ENCODE measurements at places on chromosomes 1 and 21.

GRCh38 chr1:230794431-230794830, 47.2 kb downstream of the CAPN9 start:
- H3K36me3 ChIP-seq, result no peaks in the 10 kb centered on the region
- H3K27ac ChIP-seq, result no peak overlapping the region
- H3K27me3 ChIP-seq, result no peaks in the 10 kb centered on the region
- no peak overlapping the region for H3K4me3 ChIP-seq
- no peak for DNase-seq

DNA sequence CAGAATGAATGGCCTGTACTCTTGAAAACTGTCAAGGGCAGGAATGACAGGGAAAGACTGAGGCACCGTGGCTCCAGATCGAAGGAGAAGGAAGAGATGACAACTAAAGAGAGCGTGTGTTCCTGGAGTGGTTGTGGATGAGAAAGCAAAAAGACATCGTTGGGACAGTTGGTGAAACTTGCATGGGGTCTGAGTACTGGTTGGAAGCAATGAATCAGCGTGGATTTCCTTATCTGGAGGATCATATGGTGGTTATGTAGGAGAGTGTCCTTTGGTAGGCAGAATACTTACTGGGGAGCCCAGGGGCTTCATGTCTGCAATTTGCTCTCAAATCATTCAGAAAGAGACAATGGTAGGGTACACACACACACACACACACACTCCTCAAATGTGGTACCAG, 13.9 kb downstream of the LEMD1 start:
- H3K27me3 ChIP-seq, result no peaks in the 10 kb centered on the region
- DNase-seq, result no peak
- H3K27ac ChIP-seq, result no peak overlapping the region
- no peaks in the 10 kb centered on the region for H3K4me1 ChIP-seq
- no peaks in the 10 kb centered on the region for H3K36me3 ChIP-seq

- H3K36me3 ChIP-seq, result no peaks in the 10 kb centered on the region
- no peak overlapping the region for H3K27ac ChIP-seq
- H3K27me3 ChIP-seq, result peaks cover 3% of the 10 kb centered on the region
- H3K4me1 ChIP-seq, result no peaks in the 10 kb centered on the region
Measured at GRCh38 chr1:240797050-240797449, 185.1 kb upstream of the GREM2 start.

DNA sequence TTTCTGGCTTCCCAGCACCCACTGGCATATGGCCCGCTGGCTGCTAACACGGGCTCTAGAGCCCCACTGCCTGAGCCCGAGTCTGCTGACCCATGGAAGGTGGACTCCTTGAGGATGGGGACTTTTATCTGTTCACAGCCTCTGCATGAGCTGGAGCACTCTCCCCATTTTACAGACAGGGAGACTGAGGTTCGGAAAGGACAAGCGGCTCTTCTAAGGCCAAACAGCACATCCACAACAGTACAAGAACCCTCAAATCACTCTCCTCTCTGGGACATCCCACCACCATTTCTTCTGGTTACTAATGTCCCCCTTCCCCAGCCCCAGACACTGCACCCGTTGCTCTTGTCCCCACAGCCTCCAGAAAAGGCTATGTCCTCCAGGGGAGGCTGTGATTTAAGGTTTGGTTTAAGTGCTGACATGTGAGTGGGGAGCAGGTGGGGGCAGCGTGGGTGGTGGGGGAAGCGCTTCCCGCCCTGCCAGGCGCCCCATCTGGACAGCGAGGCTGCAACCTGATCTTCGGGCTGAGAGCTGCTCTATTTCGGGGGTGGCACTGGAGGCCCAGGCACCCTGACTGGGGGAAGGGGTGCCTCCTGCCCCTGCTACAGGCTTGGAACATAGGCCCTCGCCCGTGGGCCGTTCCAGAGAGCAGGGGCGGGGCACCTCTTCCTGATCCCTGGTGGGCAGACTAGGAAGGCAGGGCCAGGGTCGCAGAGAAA, 104.8 kb upstream of the WNT4 start:
- no peaks in the 10 kb centered on the region for H3K36me3 ChIP-seq
- no peak overlapping the region for H3K4me3 ChIP-seq
- no peak for DNase-seq

DNA sequence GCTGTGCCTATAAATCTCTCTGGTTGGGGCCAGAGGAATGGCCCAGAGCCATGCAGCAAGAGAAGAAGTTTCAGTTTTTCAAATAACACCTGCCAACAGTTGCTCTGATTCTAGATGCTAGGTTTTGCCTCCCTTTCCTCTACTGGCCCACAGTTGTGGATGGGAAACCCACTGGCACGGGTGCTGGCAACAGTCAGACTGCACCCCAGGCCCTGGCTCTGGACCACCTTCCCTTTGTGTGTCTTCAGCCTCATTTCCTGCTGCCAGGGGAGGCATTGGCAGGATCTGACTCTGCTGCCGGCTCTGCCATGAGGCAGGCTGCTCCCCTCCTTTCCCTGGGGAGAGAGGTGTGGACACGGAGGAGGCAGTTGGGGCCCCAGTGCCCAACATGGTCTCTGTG, 142.0 kb downstream of the IGSF21 start:
- no peak overlapping the region for H3K4me3 ChIP-seq
- no peak overlapping the region for H3K27ac ChIP-seq
- H3K36me3 ChIP-seq, result no peaks in the 10 kb centered on the region
- H3K4me1 ChIP-seq, result no peaks in the 10 kb centered on the region

DNA sequence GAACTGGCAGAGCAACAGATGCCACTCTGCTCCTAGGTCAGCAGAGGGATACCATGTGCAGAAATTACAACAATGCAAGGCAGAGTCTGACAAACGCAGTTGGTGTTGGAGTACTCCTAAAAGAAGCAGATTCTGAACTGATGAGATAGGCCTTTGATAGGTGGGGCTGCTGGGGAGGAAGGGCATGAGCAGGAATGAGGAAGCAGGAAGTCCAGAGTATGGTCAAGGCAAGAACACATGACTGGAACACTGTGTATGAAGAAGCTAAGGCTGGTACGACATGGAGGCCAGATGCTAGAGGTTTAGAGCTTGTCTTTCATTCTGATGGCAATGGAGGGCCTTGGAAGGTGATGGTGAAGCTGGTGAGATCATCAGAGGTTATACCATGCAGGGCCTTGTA, 11.5 kb upstream of the THRAP3 start:
- H3K36me3 ChIP-seq, result no peaks in the 10 kb centered on the region
- H3K27me3 ChIP-seq, result no peaks in the 10 kb centered on the region
- DNase-seq, result no peak
- H3K4me1 ChIP-seq, result no peaks in the 10 kb centered on the region

- H3K4me1 ChIP-seq, result no peaks in the 10 kb centered on the region
- H3K4me3 ChIP-seq, result no peak overlapping the region
- no peaks in the 10 kb centered on the region for H3K36me3 ChIP-seq
- H3K27ac ChIP-seq, result no peak overlapping the region
- H3K27me3 ChIP-seq, result no peaks in the 10 kb centered on the region
- no peak for DNase-seq
Measured at GRCh38 chr1:202376247-202376646, 27.7 kb downstream of the PPP1R12B start.

DNA sequence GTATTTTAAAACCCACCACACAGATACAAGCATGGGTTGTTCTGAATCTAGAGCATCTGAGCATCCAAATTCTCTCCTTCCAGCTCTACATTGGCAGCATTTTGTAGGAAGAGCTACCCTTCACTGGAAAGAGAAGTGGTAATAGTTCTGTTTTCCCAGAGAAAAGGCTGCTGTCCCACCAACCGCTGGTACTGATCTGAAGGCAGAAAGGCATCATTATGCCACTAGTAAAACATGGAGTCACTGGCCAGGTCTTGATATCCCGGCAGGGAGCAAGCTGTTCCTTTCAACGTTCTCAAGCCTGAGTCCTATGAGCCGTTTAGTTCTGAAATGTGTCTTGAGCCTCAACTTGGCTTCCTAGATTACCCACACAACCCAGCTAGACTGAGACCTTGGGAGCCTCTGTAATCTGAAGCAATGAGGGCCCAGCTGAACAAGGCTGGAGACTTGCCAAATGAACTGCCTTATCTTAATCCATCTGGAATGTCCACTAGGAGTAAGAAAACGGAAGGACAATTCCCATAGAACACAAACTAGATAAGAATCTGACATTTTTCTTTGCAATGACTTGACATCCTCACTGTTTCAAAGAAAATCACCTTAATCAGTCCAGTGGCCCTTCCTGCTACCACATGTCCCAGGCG, 116.8 kb downstream of the KCNH1 start:
- H3K27ac ChIP-seq, result no peak overlapping the region
- peaks cover 23% of the 10 kb centered on the region for H3K27me3 ChIP-seq
- no peak for DNase-seq
- no peak overlapping the region for H3K4me3 ChIP-seq
- H3K36me3 ChIP-seq, result no peaks in the 10 kb centered on the region

- no peaks in the 10 kb centered on the region for H3K4me1 ChIP-seq
- no peak overlapping the region for H3K4me3 ChIP-seq
- DNase-seq, result no peak
- no peak overlapping the region for H3K27ac ChIP-seq
- H3K27me3 ChIP-seq, result no peaks in the 10 kb centered on the region
Measured at GRCh38 chr21:42544544-42544943, 30.9 kb downstream of the SLC37A1 start.

DNA sequence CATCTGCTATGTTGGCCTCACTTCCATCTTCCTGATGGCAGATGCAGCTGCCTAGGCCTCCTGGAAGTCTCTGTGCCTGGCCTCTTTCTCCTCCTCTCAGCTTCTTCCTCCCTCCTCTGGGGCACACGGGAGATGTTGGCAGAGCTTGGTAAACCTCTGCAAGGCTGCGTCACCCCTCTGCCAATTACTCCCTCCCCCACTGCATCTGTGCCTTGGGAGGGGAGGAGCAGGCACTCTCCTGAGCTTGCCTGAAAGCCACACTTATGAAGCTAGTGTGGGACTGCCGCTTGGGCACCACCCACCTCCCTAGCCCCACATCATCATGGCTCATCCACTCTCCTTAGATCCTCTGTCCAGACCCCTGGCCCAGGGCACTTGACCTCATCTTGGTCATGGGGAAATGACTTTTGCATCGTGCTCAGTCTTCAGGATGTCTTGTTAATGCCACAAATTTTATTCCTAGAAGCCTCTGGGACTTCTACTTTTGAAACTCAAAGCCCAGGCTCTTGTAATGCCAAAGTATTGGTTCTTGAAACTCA, 7.3 kb upstream of the TMEM51 start:
- H3K4me3 ChIP-seq, result no peak overlapping the region
- H3K4me1 ChIP-seq, result no peaks in the 10 kb centered on the region
- no peaks in the 10 kb centered on the region for H3K36me3 ChIP-seq
- H3K27me3 ChIP-seq, result no peaks in the 10 kb centered on the region

- no peaks in the 10 kb centered on the region for H3K27me3 ChIP-seq
- H3K4me3 ChIP-seq, result no peak overlapping the region
- no peaks in the 10 kb centered on the region for H3K36me3 ChIP-seq
- H3K4me1 ChIP-seq, result no peaks in the 10 kb centered on the region
Measured at GRCh38 chr1:7278827-7279765, 492.0 kb upstream of the VAMP3 start.
